Skeletal muscle cell (primary cell): ENCODE measurements at places on chromosomes 7 and 10.
A peak's percentile ranks its signal among the peaks of the same experiment; 100 is the strongest.

DNA sequence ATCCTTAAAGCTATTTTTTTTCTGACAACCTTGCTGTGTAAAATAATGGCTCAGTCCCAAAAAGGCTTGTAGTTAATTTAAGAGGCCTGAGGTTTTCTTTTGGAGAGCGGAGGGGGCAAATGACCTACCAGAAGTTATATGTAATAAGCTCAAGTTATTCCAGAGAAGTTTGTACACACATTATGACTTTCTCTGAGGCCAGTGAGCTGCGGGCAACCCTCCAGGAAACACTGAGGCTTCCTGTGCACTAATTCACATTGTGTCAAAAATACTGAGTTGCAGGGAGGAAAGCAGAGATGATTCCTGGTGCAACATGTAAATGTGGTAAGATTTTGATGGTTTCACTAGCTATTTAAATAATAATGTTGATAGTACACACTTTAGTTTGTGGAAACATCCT, 188.6 kb downstream of the DIP2C start:
- no peak for DNase-seq

- no peak for DNase-seq
These were observed 139.2 kb upstream of the PRR15 start for GRCh38 chr7:29424295-29424983.

DNA sequence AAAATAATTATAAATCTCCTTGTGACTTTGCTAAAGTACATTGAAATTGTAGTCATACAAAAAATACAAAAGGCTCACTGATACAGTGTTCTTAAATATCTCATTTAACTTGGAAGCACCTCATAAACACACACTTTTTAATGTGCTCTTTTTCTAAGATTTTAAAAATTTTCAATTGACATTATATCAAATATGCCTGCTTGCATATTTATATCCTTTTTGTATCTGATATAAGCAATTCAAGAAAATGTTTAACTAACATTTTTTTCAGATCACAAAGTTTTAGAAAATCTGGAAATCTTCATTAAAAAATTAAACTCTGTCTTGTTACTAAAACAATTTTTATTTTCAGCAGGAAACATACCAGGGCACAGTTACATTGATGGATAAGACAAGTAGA, 661.5 kb downstream of the REEP3 start:
- no peak for DNase-seq

GRCh38 chr7:40008223-40008815, 58.3 kb downstream of the CDK13 start:
- DNase-seq, result peak; percentile 51

- no peak for DNase-seq
These were observed 55.5 kb downstream of the AOAH start for GRCh38 chr7:36668750-36669149.

DNA sequence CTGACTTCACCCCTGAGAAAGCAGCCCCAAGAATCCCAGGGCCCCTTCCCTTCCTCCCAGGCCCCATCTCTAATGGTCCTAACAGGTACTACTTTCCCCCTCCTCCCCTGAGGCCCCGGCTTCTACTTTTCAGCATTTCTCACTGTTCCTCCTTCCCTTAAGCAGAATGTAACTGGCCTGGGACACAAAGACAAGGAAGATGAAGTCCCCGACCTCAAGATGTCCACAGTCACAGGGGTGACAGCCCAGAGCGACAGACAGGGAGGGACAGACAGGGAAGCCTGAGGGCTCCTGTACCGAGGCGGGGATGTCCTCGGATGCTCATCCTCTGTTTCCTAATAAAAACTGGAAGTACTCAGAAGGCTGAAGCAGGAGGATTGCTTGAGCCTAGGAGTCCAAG, 11.6 kb downstream of the AOC1 start:
- DNase-seq, result no peak

DNA sequence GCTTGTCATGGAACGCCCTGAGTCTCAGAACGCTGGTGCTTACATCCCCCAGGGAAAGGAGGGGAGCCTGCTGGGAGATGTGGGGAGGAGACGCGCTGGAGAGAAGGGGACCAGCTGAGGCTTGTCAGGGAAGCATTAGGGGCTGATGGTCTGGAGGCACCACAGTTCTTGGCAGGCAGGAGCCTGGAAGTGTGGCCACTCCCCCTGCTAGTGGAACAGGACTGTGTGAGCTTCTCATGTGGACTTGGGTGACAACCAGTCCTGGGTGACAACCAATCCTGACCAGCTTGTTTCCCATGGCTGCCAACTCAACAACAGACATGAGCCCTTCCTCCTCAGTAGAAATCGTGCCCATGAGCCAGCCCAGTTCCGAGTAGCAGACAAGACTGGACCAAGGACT, 87.8 kb downstream of the SPDYE5 start:
- no peak for DNase-seq

- DNase-seq, result no peak
These were observed 464.0 kb upstream of the ZMIZ1 start for GRCh38 chr10:78604721-78605120.

GRCh38 chr10:131177431-131178327, 133.8 kb downstream of the TCERG1L start:
- no peak for DNase-seq

DNA sequence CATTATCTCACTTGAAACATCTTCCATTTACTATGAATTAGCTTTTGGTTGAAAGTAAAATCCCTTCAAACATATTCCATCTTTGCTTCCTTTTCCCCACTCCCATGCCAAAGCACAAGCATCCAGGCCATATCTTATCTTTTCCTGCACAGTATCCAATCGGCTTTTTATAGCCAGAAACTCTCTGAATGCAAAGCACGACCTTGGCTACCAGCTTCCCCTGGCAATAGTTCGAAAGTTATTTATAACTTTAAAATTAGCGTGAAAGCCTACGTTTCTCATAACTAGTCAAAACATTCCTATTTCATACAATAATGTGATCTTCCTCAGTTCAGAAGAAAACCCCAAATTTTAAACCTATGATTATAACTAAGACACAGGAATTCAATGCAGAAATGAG, 440 bp downstream of the CTNNA3 start:
- DNase-seq, result no peak

DNA sequence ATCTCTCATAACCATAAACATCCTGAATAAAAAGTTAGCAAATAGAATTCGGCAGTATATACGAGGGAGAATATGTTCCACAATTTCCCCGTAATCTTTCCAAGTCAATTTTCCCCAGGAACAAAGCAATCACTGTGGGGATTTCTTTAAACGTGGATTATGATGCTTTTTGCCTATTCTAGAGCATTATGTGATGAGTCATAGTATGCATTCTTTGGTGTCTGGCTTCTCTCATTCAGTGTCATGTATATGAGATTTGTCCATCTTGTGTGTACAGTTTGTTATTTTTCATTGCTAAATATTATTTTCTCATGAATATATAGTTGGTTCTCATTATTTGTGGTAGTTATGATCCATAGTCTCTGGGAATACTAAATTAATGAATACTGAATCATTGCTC, 9.9 kb upstream of the OR9A4 start:
- DNase-seq, result no peak

- no peak for DNase-seq
These were observed 159.3 kb upstream of the CNTNAP2 start for GRCh38 chr7:145957160-145957890.

DNA sequence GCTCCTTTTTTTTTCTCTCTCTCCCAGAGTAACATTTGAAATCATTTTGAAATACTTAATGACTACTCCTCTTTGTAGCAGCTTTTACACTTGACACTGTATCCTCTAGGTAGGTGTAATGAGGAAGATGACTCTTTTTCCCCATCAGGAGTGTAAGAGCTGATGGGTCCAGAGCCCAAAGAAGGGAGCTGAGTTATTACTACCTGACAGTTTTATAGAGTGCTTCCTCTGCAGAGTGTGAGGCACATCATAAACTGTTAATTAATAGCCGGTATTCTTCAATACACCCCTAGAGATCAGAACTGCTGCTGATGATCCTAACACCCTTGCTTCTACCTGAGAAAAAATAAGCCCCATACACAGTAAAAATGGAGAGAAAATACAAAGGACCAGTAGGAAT, 279.8 kb upstream of the SEMA3A start:
- DNase-seq, result no peak

- DNase-seq, result no peak
These were observed 188.4 kb downstream of the CYP26A1 start for GRCh38 chr10:93261961-93262610.

DNA sequence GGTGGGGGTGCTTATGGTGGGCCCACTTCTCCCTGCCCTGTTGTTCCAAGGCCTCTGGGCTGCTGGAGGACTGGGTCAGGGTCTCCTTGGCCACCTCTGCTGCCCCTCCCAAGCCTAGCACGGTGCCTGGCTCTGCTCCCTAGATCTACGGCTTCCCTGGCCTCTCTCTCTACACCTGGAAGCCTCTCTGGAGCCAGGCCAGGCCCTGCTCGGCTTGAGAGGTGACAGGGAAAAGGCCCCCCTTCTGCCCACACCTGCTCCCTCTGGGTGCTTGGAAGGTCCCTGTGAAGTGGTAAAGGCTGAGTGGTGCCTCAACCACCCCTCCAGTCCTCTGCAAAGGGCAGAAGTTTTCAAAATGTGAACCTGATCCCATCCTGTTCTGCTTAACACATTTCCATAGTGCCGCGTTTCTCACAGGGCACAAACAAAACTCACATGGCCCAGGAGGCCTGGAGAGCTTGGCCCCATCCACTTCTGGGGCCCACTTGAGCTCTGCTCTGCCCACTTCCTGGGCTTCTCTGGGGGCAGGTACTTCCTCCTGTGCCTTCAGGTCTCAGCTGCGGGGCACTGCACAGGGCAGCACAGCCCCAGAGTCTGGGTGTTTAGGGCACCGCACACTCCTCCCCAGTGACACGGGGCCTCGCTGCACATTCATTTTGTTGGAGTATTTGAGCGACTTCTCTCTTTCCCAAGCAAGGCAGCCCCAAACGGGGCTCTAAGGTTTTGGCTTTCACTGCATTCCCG, 169.9 kb downstream of the PIP4K2A start:
- DNase-seq, result no peak

DNA sequence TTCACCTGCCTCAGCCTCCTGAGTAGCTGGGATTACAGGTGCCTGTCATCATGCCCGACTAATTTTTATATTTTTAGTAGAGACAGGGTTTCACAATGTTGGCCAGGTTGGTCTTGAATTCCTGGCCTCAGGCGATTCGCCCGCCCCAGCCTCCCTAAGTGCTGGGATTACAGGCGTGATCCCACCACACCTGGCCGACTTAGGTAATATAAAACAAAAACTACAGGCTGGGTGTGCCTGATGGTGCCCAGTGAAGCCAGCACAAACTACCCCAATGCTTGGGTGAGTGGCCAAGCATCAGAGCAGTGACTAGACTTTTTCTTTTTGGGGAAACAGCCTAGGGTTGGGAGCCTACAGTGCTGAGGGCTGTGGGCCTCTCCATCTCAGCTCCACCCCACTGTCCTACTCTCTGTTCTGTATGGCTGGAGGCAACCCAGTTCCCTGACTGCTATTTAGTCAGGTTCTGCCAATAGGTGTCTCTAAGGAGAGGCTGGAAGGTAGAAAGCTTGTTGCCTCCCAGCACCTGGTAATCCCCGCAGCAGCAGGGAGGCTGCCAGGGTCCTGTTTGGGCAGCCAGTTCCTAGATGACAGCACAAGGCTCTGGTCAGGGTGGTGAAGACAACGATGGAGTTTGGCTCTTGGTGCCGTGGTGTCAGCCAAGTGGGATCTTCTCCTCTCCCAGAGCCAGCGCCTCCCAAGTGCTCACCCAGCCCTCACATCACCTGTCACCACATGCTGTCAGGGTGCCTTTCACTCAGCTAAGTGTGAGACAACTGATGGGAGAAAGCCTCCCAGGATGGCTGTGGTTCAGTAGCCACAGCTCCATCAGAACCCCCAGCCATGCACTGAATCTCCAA, 10.4 kb upstream of the NACAD start:
- no peak for DNase-seq

- DNase-seq, result no peak
These were observed 41.4 kb upstream of the PNLIPRP3 start for GRCh38 chr10:116385994-116386809.

DNA sequence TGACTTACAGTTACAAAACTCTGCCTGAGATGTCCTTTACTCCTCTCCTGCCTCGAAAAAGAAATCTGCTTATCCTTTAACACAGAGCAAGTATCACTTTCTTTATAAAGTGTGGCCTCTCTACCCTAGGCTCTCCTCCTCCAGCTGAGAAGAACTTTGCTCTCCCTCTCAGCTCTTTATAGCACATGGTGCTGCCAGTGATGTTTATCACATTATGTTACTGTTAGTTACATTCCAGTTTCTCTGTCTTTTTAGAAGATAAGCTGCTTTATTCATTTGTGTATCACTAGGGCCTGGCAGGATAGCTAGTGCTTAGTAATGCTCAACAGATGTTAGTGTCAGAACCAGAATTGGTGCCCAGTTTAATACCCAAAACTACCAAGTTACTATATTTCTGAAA, 41.1 kb upstream of the TMEM229A start:
- DNase-seq, result no peak

DNA sequence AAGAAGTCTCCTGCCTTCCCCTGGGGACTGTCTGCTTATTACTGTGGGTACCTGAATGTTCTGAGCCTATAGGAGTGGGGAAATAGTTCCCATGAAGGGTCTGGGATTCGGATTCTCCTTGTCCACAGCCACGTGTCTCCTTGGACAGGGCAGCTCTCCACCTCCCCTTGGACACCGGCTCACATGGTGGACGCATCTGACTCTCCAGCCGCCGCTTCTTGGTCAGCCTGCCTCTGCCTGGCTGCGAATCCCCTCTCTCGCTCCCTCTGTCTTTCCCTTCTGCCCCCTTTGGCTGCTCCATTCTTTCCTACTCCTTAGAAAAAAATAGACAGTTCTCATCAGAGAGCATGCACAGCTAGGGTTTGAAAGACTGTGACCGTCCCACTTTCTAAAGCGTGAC, 46.9 kb downstream of the JAKMIP3 start:
- no peak for DNase-seq

DNA sequence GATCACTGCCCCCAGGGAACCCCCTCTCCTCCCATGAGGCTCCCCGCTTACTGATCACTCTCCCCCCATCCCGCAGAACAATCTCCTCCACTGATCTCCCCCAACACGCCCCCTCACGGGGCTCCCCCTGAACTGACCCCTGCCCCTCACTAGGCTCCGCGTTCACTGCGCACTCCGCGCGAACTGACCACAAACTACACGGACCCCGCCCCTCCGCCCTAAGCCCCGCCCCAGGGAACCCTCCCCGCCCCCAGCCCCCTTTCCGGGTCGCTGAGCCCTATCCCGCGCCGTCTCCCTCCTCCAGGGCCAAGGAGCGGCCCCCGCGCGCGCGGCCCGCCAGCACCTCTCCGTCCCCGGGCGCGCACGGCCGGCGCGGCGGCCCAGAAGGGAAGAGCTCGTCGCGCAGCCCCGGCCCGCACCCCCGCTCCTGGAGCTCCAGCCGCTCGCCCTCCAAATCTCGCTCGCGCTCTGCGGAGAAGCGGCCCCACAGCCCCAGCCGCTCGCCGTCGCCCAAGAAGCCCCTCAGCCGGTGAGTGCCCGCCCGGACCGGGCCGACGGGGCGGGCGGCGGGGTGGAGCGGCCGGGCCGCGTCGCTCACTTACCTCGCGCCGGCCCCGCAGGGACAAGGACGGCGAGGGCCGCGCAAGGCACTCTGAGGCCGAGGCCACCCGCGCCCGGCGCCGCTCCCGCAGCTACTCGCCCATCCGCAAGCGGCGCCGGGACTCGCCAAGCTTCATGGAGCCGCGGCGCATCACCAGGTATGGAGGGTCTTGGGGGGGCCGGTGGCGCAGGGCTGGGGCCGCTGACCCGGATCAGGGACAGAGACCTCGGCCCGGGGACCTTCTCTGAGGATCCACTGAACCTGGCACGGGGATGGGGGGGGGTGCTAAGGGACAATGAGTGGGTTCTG, 19.9 kb upstream of the HSPB1 start:
- no peak for DNase-seq

- no peak for DNase-seq
These were observed 70.8 kb upstream of the PARD3 start for GRCh38 chr10:34885898-34886297.
